Muscle of leg (tissue), 16 donors: ENCODE measurements at places on chromosomes 3 and 15. TPM values are rescaled to one million over a fixed set of nuclear protein-coding genes. Genes with fewer than 3 reads are reported as not detected.

GOLGA6L7 gene
- 0.15 TPM for polyA plus RNA-seq

CCDC54 gene
- polyA plus RNA-seq: 2.7 TPM

WDR53 gene
- polyA plus RNA-seq: 11.3 TPM

SGO1 gene
- 5.6 TPM for polyA plus RNA-seq

ISLR2 gene
- 4.0 TPM for polyA plus RNA-seq
